ENCODE measurements at places on chromosomes 3 and 15. TPM values are rescaled to one million over a fixed set of nuclear protein-coding genes. Genes with fewer than 3 reads are reported as not detected.

Gene ATP13A5
- total RNA-seq, result not detected

Gene FSD2
- not detected for total RNA-seq

Gene EXD1
- total RNA-seq, result 0.37 TPM

DNA sequence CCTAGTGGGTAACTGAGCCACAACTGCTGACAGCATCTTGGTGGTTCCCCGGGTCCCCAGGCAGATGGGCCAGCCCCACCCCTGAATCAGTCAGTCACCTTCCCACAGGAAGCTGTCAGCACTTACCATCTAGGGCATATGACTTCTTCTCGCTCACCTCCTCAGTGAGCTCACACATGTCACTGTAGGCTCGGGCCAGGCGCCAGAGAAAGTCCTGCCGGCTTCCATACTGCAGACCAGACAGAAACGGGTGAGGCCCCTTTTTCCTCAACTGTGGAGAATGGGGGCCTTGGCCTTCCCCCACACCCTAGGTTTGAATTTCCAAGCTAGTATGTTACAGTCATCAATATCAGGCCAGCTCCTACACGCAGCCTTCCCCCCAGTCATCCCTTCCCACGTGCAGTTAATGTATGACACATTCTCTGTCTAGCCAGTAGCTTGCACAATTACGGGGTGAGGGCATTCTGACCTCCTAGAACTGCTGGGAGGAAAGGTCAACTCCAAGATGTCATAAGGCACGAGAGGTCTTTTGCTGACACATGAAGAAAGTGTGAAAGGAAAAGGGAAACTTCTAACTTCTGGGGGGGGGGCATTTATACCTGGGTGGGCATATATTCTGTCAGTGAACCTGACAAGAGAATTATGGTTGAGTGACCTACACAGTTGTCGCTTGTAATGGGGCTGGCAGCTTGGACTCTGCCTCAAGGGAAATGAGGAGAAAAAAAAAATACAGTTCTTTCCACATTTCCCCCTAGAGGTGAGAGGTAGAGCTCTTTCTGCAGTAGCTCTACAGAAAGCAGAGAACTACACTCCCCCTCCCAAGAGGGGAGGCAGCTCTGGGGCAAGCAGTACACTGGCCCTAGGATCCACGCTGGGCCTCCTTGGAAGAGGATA lies 10.9 kb downstream of the RMDN3 start:
- H3K27me3 ChIP-seq, result no peaks in the 10 kb centered on the region
- H3K4me3 ChIP-seq, result no peak overlapping the region
- DNase-seq, result peak; percentile 88
- peaks cover 62% of the 10 kb centered on the region for H3K36me3 ChIP-seq

GRCh38 chr3:109982201-109982600 lies 644.9 kb upstream of the DPPA4 start:
- no peaks in the 10 kb centered on the region for H3K4me1 ChIP-seq
- no peak overlapping the region for H3K4me3 ChIP-seq
- DNase-seq, result no peak
- no peaks in the 10 kb centered on the region for H3K36me3 ChIP-seq
- H3K27me3 ChIP-seq, result no peaks in the 10 kb centered on the region
- H3K27ac ChIP-seq, result no peak overlapping the region

DNA sequence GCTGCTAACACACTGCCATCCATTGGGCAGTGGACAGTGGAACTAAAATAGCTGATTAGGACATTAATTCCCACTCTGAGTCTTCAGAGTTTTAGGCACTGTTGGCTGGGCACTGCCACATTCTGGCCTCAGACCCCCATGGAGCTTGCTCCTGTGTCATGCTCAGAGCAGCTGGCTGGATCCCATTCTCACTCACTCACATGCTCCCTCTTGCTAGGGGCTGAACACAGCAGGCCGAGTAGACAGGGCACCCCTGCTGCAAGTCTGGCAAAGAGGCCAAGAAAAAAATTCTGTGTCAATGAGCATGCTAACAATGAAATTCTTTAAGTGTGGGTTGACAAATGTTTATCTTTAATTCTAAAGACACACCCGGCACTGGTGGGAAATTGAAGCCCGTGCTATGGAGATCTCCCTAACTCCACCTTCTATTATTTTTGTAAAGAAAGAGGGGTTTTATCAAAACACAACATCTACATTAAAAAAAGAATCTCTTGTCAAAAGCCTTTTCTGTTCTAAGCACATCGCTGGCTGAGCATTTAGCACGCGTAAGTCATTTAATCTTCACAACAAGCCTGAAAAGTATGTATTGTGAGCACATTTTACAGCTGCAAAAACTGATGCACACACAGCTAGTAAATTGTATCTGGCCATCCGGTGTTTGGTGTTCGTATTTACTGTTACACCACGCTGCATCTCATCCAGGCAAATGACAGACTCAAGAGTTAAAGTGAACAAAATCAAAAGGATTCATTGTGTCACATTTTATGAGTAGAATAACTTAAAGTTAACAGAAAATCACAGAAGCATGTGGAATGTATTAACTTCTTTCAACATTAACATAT lies 362.1 kb downstream of the PLOD2 start:
- no peak overlapping the region for H3K27ac ChIP-seq
- H3K27me3 ChIP-seq, result peaks cover 14% of the 10 kb centered on the region
- no peak for DNase-seq
- no peaks in the 10 kb centered on the region for H3K4me1 ChIP-seq
- H3K4me3 ChIP-seq, result no peak overlapping the region
- no peaks in the 10 kb centered on the region for H3K36me3 ChIP-seq

- DNase-seq, result peak; percentile 36
- H3K27me3 ChIP-seq, result peaks cover 16% of the 10 kb centered on the region
- no peak overlapping the region for H3K4me3 ChIP-seq
- H3K36me3 ChIP-seq, result no peaks in the 10 kb centered on the region
- no peaks in the 10 kb centered on the region for H3K4me1 ChIP-seq
Measured at GRCh38 chr15:30885814-30886213, 17.9 kb upstream of the FAN1 start.

- H3K36me3 ChIP-seq, result no peaks in the 10 kb centered on the region
- H3K4me1 ChIP-seq, result peaks cover 4% of the 10 kb centered on the region
- H3K4me3 ChIP-seq, result no peak overlapping the region
- no peak for DNase-seq
Measured at GRCh38 chr15:92653836-92654539, 1.6 kb downstream of the FAM174B start.

- H3K36me3 ChIP-seq, result no peaks in the 10 kb centered on the region
- DNase-seq, result no peak
- H3K27ac ChIP-seq, result no peak overlapping the region
- peaks cover 55% of the 10 kb centered on the region for H3K27me3 ChIP-seq
- no peaks in the 10 kb centered on the region for H3K4me1 ChIP-seq
- H3K4me3 ChIP-seq, result no peak overlapping the region
Measured at GRCh38 chr3:116253511-116253910, 191.8 kb downstream of the LSAMP start.

DNA sequence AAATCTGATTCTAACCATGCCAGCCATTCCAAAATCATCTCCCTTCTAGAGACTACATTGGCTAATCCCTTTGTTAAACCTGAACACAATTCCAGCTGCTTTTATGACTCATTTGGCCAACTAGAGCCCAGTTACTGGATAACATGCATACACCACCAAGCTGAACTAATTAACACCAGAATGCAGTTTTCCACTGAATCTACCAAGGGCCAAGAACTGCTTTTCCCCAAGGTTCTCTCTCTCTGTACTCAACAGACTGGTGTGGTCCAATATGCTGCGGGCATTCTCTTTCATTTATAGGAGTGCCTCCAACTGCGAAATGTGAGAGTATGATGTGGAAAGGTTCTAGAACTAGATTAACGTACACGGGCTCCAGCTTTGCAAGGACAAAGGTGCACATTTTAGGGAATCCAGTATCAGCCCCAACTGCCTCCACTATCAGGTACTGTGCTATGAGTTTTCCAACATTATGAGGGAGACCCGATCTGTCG lies 1.5 kb downstream of the CHSY1 start:
- H3K27ac ChIP-seq, result no peak overlapping the region
- DNase-seq, result peak; percentile 70
- no peaks in the 10 kb centered on the region for H3K27me3 ChIP-seq
- peaks cover 31% of the 10 kb centered on the region for H3K4me1 ChIP-seq
- H3K36me3 ChIP-seq, result peaks cover 6% of the 10 kb centered on the region

DNA sequence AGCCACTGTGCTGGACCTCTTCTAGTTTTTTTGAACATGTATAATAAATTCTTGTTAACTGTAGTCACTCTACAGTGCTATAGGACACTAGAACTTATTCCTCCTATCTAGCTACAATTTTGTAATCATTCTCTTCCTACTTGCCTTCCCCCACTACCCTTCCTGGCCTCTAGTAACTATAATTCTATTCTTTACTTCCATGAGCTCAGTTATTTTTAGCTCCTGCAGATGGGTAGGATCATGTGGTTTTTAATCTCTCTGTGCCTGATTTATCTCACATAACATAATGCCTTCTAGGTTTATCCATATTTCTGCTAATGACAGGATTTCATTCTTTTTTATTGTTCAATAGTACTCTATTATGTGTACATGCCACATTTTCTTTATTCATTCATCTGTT lies 113.2 kb upstream of the FGF7 start:
- no peak overlapping the region for H3K4me3 ChIP-seq
- H3K36me3 ChIP-seq, result peaks cover 36% of the 10 kb centered on the region
- H3K4me1 ChIP-seq, result peaks cover 10% of the 10 kb centered on the region
- no peak overlapping the region for H3K27ac ChIP-seq
- no peaks in the 10 kb centered on the region for H3K27me3 ChIP-seq

- H3K36me3 ChIP-seq, result no peaks in the 10 kb centered on the region
- no peaks in the 10 kb centered on the region for H3K4me1 ChIP-seq
- H3K27ac ChIP-seq, result no peak overlapping the region
- no peak overlapping the region for H3K4me3 ChIP-seq
- no peak for DNase-seq
- peaks cover 12% of the 10 kb centered on the region for H3K27me3 ChIP-seq
Measured at GRCh38 chr3:140273542-140274195, 338.7 kb downstream of the CLSTN2 start.

- H3K27ac ChIP-seq, result no peak overlapping the region
- H3K4me1 ChIP-seq, result no peaks in the 10 kb centered on the region
- no peak for DNase-seq
- no peak overlapping the region for H3K4me3 ChIP-seq
- H3K36me3 ChIP-seq, result no peaks in the 10 kb centered on the region
Measured at GRCh38 chr3:16816048-16816780, 68.5 kb upstream of the PLCL2 start.

- no peak for DNase-seq
- H3K4me1 ChIP-seq, result no peaks in the 10 kb centered on the region
- no peaks in the 10 kb centered on the region for H3K27me3 ChIP-seq
- H3K36me3 ChIP-seq, result no peaks in the 10 kb centered on the region
- H3K4me3 ChIP-seq, result no peak overlapping the region
Measured at GRCh38 chr15:87761736-87762509, 494.6 kb downstream of the NTRK3 start.

- H3K27ac ChIP-seq, result no peak overlapping the region
- H3K4me3 ChIP-seq, result no peak overlapping the region
- H3K27me3 ChIP-seq, result no peaks in the 10 kb centered on the region
- peaks cover 9% of the 10 kb centered on the region for H3K4me1 ChIP-seq
Measured at GRCh38 chr3:166275024-166275390, 437.8 kb upstream of the BCHE start.

- peaks cover 8% of the 10 kb centered on the region for H3K4me1 ChIP-seq
- no peak overlapping the region for H3K27ac ChIP-seq
- no peaks in the 10 kb centered on the region for H3K36me3 ChIP-seq
Measured at GRCh38 chr15:90762109-90762508, 45.0 kb downstream of the BLM start.

DNA sequence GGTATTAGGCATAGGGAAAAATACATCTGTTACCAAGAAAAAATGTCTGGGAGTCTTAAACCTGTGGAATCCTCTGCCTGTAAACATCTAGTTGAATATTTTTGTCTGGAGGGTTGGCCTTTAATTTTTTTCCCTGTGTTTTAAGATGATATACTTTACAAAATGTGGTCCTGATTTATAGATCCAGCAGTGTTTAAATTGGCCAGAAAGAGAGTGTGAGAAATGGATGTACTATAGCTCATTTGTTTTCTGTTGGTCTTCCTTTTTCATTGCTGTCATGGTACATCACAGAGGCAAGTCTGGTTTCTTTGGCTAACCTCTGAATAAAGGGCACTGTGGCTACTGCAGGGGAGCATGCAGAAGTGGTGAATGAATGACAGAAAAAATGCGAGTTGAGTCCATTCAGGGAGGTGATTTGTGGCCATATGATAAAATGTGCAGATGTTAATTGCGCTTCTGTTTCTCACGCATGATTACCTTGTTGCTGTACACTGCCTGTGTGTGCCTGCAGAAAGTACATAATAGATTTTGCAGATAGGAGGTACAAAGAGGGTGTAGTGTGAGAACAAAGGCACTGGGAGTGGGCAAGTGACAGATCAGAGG lies 150.0 kb downstream of the NFKBIZ start:
- no peak for DNase-seq
- H3K4me1 ChIP-seq, result peaks cover 14% of the 10 kb centered on the region
- H3K36me3 ChIP-seq, result no peaks in the 10 kb centered on the region

DNA sequence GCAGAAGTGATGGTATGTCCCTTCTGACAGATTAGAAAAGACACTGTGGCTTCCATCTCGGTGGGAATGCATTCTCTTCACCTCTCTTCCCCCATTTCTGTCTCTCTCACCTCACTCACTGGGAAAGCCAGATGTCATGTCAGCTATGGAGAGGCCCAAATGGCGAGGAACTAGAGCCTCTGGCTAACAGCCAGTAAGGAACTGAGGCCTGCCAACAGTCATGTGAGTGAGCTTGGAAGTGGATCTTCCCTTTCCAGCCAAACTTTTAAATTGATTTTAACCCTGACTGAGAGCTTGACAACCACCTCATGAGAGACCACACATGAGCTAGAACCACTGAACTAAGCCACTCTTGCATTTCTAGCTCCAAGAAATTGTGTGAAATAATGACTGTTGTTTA lies 35.2 kb upstream of the CDAN1 start:
- peaks cover 22% of the 10 kb centered on the region for H3K36me3 ChIP-seq
- no peak for DNase-seq
- no peak overlapping the region for H3K4me3 ChIP-seq
- no peaks in the 10 kb centered on the region for H3K4me1 ChIP-seq
- no peak overlapping the region for H3K27ac ChIP-seq
- no peaks in the 10 kb centered on the region for H3K27me3 ChIP-seq

DNA sequence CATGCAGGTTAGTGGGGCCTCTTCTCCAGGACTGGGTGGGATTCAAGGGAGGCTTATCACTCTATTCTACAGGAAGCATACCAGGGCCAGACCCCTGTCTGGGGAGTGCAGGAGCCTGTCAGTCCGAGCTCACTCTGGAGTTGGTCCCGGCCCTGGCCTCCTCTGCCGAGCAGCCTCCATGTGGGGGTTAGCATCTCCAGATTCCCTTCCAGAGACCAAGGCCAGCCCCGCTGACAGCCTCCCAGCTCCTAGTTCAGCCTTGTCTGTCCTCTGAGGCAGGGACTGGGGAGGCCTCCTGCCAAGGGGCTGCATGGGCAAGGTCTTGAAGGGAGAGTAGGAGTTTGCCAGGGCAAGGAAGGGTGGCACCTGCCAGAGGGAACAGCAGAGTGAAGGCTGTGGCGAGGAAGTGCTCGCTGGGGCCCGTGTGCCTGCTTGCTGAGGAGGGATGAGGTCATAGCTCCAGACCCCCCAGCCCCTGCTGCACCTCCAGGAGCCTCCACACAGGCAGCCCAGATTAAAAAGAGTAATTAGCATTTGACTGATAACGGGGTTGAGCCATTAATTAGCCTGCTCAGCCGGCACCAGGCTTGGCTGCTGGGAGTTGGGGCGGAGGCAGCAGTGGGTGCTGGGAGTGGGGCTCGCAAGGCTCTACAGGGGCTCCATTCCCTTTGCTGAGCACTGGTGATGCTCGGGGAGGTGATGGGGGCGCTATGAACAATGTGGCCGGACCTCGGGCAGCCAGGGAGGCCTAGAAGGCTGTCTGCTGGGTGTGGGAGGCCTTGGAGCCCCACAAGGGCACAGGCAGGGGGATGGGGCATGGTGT lies 54.3 kb downstream of the DNAJB8 start:
- no peaks in the 10 kb centered on the region for H3K27me3 ChIP-seq
- H3K27ac ChIP-seq, result no peak overlapping the region
- H3K4me1 ChIP-seq, result peaks cover 10% of the 10 kb centered on the region
- no peaks in the 10 kb centered on the region for H3K36me3 ChIP-seq
- no peak overlapping the region for H3K4me3 ChIP-seq
